ENCODE measurements at places on chromosomes 12 and 14.

GRCh38 chr12:2544230-2544629 lies 250.5 kb upstream of the FKBP4 start:
- DNase-seq: no peak

DNA sequence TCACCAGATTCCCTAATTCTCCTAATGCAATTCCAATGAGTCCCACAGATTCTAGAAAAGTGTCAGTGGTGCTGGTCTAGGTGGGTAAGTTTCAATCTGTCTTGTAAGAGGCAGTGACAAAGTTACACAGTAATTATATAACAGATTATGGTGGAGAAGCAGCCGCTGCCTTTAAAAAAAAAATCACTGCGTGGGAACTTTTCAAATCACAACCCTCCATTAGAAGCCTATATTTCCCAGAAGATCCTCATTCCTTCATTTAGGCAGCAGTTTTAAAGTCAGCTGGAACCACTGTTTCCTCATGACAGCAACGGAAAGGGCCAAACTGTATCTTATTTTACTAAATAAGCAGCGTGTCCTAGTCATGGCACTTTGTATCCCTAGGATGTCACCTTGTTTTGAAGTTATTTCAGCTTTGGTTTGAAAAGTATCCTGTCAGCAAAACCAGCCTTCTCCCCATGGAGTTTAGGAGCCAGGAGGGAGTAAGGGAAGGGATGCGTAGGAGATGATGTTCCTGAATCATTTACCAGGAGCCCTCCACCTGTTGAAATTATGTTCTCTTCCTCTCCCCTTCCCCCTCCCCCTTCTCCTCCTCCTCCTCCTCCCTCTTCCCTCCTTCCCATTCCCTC lies 27.7 kb upstream of the DUSP6 start:
- DNase-seq: no peak

GRCh38 chr14:63659726-63660125 lies 18.1 kb upstream of the WDR89 start:
- no peak for DNase-seq

DNA sequence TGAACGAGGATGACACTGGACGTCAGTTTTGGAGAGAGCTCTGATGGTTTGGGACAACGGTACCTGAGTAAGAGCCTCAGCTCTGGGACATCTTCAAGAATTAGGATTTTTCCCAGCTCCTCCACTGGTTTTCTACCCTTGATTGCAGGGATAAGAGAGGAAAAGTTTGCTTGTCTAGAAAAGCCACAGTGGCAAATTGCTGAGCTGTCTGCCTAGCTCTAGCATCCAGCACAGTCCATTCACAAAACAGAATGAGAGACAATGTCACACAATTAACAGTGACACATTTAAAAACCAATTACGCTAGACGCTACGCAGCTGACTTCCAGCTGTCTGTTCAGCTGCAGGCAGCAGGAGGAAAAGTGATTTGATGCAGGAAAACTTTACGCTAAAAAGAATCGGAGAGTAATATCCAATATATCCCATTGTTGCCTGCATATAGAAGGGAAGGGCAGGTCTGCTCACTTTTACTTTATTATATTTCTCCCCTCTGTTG lies 168.1 kb upstream of the PRICKLE1 start:
- no peak for DNase-seq

- DNase-seq: no peak
These were observed 3.5 kb downstream of the FOS start for GRCh38 chr14:75282170-75282554.

GRCh38 chr14:91021115-91021514 lies 39.3 kb downstream of the RPS6KA5 start:
- DNase-seq: no peak

GRCh38 chr12:25266497-25266896 lies 15.8 kb upstream of the KRAS start:
- DNase-seq: no peak

DNA sequence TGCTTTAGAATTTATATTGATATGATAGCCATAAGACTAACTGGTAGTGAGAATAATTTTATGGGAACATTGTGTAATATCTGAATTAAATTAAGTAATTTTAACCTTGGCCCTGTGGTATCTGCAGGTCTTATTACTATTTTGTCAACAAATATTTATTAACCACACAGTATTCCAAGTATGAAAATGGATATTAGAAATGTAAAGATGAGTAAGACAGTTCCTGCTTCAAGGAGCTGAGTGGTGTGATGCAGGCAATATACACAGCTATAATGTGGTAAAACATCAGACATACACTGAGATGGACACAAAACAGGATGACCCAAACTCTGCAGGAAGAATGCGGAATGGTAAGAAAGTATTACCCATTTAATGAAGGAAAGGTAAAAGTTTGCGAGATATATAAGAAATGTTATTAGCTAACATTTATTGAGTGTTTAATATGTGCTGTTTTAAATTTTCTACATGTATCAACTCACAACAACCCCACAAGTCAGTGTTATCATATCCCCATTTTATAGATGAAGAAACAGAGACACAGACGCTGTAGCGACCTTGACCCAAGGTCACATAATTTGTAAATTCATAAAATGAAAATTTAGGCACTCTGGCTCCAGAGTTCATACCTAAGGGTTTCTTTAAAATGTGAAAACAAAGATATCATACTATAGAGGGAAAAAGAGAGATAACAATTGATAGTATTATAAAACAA lies 12.7 kb downstream of the ABCD2 start:
- no peak for DNase-seq

DNA sequence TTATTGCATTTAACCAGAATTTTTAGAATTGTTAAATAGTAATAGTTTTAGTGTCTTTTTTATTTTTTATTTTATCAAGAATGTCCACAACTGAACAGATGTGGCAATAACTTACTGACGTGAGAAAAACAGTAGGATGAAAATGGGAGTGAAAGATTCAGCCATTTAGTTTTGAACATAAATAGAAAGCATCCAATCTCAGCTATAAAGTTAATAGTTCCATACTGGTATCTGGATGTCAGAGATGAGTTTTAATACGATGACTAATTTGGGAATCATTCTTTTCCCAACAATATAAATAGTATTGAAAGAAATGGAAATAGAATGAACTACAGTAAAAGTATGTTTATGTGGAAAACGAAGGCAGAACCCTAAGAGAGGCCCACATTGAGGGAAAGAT lies 159.4 kb downstream of the EPS8 start:
- DNase-seq: no peak

GRCh38 chr12:121325922-121326396 lies 26.3 kb downstream of the ANAPC5 start:
- DNase-seq: no peak

DNA sequence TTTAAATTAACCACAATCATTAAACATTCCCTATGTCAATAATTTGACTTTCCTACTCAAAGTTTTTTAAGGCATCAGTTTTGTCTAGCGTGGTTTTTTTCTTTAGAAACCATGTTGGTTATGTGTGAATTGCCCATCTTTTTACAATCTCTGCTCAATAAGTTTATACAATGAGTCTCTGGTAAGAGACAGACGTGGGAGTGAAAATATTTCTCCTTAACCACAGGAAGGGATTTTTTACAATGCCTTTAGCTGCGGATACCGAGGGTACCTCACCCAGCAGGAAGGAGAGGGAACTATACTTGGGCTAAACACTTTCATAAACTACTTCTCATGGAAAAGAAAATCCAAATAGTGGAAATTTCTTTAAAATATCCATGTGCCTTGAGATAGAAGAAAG lies 191.4 kb upstream of the BCL2L14 start:
- no peak for DNase-seq

- no peak for DNase-seq
These were observed 12.7 kb downstream of the SPTLC2 start for GRCh38 chr14:77603654-77604255.

DNA sequence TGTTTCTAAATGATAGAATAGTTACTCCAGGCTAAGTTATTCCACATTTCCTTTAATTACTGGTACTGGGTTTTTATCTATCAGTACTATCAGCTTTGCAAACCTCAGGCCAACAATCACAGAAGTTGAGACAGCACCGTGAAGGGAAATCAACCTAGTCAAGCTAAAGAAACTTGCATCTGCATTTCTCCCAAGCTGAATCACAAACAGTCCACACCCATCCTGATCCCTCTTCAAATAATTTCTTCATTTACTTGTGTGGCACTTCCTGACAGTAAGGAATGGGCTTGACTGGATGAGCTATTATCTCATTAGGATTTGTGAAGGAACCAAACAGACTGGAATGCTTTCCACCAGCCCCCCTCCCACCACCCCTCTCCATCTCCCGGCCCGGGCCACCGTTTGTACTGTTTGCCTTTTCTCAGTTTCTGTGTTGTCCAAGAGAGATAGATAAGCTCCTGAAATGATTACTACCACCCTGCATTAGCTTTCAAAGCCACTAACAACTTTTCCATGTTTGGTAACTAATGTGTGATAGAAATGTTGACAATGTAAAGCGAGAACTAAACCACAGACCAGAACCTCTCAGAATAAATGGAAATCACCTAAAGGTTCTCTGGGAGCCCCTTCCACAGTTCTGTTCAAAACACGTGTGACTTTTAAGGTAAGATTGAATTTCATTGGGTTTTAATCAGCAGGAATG lies 236.3 kb downstream of the SLC25A21 start:
- DNase-seq: no peak

- DNase-seq: no peak
These were observed 247.9 kb upstream of the RTL1 start for GRCh38 chr14:101151226-101151926.

DNA sequence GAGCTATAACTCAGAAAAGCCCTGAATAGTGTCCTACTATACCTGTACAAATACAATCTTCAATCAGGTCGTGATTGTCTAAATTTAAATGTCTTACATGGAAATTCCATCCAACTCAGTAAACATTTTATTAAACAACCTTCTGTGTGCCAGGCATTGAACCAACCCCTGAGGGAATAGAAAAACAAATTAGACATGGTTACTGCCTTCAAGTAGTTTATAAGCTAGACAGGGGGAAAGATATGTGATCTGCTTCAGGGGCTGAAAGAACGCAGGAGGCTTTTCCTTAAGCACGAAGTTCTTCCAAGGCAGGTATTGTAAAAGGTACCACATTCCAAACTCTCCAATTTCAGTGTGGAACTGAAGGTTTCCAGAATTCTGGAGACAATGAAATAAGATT lies 39.7 kb upstream of the STAB2 start:
- DNase-seq: no peak

DNA sequence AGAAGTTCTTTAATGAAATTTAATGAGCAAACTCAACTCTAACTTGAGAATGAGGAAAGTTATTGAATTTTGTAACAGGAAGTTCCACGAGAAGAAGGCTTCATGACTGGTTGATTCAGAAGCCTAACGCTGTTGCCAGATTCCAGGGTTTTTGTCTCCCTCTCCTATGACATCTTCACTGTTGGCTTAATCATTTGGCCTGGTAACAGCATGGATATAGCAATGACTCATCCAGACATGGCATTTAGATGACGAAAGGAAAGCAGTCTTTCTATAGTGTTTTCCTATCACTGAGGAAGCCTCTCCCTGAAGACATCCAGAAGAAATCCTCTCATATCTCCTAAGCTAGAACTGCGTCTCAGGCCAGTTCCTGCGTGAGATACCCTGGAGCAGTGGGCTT lies 9.4 kb upstream of the KCNA1 start:
- DNase-seq: no peak

- no peak for DNase-seq
These were observed 28.8 kb downstream of the PHLDA1 start for GRCh38 chr12:76002598-76003354.

- no peak for DNase-seq
These were observed 162.8 kb upstream of the TBX3 start for GRCh38 chr12:114846771-114847170.

DNA sequence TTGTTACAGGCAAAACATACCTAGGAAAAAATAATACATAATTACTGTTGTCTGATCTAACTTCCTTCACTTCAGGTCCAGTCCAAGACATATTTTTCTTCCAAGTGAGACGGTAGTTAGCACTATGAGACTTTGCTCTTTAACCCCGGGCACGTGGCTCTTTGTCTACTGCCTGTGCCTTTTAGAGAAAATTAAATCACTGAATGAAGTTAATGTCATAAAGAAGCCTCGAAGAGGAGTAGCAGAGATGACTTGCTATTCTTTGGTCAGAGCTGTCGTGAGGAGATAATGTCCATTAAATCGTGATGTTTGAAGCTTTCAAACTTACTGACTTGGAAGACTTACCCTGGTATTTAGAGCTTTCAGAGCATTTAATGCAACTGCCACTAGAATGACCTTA lies 8.7 kb downstream of the TESPA1 start:
- no peak for DNase-seq

DNA sequence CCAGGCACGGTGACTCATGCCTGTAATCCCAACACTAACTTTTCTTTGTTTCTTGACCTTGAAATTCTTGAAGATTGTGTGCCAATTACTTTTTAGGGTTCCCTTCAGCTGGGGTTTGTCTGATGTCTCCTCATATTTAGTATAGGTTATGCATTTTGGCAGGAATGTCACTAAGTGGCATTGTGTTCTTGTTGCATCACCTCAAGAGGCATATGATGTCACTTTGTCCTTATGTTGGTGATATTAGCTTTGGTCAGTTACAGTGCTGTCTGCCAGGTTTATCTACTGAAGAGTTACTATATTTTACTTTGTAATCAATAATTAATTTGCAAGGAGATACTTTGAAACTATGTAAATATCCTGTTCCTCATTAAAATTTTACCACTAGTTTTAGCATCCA lies 61.0 kb upstream of the BTG1 start:
- no peak for DNase-seq

GRCh38 chr12:46571608-46572007 lies 199.0 kb upstream of the SLC38A2 start:
- DNase-seq: no peak

- DNase-seq: no peak
These were observed 19.4 kb upstream of the P2RX4 start for GRCh38 chr12:121190523-121191031.

- no peak for DNase-seq
These were observed 24.9 kb downstream of the CCDC88C start for GRCh38 chr14:91392623-91393303.

GRCh38 chr12:15495746-15496145 lies 173.4 kb downstream of the PTPRO start:
- DNase-seq: no peak

GRCh38 chr14:33592297-33592696 lies 358.6 kb downstream of the EGLN3 start:
- DNase-seq: no peak

- no peak for DNase-seq
These were observed 72.9 kb downstream of the TESC start for GRCh38 chr12:117026343-117026742.

DNA sequence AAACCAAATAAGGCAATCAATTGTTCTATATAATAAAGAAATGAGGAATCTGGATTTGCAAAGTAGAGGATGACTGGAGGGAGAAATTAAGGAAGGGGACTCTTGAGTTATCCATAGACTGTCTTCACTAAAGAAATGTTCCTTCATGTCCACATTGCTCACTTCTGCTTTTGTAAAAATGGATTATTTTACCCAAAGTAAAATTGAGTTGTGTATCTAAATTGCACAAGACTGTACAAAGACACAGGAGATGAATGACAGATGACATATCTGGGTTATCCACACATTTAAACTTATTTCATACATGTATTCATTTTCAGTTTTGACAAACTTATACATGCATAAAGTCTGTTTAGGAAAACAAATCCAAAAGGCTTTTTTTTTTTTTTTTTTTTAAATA lies 11.3 kb downstream of the ATP2B1 start:
- DNase-seq: no peak

GRCh38 chr12:19683178-19683927 lies 244.1 kb downstream of the AEBP2 start:
- no peak for DNase-seq

All from stimulated activated CD4-positive, alpha-beta T cell treated with anti-CD3 and anti-CD28 coated beads, Interleukin-12 subunit alpha, Interleukin-12 subunit beta, amount 100 ng/mL, for 24 hours (primary cell).